ENCODE measurements at places on chromosomes 16 and 17. TPM values are rescaled to one million over a fixed set of nuclear protein-coding genes. Genes with fewer than 3 reads are reported as not detected.

Gene ADAM11
- polyA plus RNA-seq: 1.8 TPM

Gene GRIN2A
- polyA plus RNA-seq: 0.23 TPM

Gene CTRL
- polyA plus RNA-seq: 4.3 TPM

Gene SLC47A1
- 1.8 TPM for polyA plus RNA-seq

Gene KRT25
- polyA plus RNA-seq: not detected

Gene CES4A
- polyA plus RNA-seq: 3.4 TPM

Gene MATCAP1
- polyA plus RNA-seq: 18.8 TPM

GRCh38 chr16:69555437-69555836 lies 10.3 kb upstream of the NFAT5 start:
- no peak for DNase-seq

DNA sequence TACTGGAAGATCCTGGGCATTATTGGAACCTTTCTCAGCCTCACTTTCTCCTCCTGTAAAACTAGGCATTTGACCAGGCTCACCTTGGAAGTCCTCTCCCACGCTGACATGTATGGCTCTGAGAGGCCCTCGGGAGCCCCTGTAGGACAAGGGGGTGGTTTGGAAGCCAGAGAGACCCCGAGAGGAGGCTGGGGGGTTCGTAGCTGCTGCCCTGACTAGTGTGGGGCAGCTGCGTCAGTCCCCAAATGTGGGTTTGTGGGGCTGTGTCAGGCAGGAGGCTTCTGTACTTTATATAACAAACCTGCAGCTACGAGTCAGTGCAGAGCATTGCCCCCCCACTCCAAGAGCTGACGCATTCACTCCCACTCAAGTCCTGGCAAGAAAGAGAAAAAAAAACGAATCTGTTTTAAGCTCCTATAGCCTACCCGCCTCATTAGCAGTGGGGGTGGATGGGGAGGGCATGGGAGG lies 1.8 kb downstream of the CX3CL1 start:
- DNase-seq: no peak

- no peak for DNase-seq
These were observed 9.3 kb downstream of the HEXIM2 start for GRCh38 chr17:45170931-45171337.

DNA sequence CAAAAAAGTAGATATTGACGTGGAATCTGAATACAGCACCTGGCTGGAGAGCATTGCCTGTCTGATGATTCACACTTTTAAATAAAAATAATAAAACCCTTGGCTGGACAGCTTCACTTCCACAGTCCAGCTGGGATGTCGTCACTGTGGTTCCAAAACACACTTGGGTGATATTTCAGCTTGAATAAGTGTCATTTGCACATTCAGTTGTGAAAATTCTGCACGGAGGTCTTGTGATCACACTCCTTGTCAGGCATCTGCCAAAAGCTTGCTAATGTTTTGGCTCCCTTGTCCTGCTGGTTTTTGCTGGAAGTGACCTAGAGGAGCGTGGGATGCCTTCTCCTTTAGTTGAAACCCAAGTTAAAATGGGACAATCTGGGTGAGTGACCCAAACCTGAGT lies 60.7 kb downstream of the PCTP start:
- no peak for DNase-seq

DNA sequence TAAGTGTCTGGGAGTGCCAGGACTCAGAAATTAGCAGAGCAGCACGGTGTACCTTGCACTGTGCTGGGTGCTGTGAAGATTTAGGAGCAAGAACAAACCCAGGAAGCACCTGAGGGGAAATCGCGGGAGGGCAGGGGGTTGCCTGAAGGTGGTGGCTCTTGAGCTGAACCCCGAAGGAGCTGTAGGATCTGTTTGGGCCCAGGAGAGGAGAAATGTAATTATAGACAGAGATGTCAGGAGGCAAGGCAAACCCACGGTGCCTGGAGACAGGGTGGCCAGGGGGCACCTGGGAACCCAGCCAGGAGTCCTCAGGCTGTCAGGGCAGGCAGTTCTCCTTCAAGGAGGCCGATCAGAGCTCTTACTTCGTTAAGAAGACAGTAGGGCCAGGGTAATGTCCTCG lies 109.1 kb downstream of the C16orf78 start:
- no peak for DNase-seq

DNA sequence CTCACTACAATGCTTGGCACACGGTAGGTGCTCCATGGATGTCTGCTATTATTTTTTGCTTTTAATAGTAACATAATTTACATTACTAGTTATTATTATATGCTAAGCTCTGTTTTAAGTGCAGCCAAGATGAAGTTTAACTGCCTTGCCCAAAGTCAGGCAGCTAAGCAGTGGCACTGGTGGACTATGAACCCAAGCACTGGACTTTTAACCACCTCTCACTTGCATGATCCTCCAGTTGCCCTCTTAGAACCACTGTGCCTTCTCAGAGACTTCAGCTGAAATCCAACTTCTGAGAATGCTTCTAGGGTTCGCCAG lies 1.5 kb upstream of the ZNF207 start:
- no peak for DNase-seq

GRCh38 chr16:66020642-66021041 lies 345.8 kb upstream of the CDH5 start:
- no peak for DNase-seq

GRCh38 chr17:34665819-34666763 lies 86.7 kb downstream of the TMEM132E start:
- DNase-seq: no peak

DNA sequence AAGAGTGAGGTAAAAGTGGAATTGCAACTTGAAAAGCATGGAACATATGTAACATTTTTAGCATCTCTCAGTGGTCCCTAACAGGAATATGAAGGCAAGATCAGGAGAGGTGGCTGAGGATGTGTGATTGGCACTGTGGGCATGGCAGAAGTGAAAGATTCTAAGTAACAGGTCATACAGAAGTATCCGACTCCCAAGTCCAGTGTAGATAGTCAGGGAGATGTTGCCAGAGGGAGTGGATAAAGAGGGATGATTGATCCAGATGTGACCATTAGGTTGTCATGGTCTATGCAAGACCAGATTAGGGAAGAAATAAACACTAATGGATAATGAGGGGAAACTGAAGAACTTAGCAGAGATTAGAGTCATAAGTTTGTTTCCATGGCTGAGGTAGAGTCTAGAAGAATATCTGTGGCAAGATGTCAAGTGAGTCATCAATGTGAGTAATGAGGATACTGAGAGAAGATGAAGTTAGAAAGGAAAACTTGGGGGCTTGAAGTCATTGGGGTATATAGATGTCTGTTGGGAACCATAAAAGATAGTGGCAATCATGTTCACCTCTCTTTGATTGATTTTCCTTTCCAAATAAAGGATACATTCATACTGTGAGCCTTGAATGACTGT lies 23.9 kb upstream of the CAPNS2 start:
- no peak for DNase-seq

GRCh38 chr16:79966226-79966625 lies 365.7 kb upstream of the MAF start:
- DNase-seq: no peak
